Stimulated activated CD8-positive, alpha-beta memory T cell treated with anti-CD3 and anti-CD28 coated beads, Interleukin-12 subunit alpha, Interleukin-12 subunit beta, amount 100 ng/mL, for 4 hours (primary cell): ENCODE measurements at places on chromosomes 3 and 15.

GRCh38 chr3:11739706-11740105, 96.0 kb upstream of the VGLL4 start:
- DNase-seq, result no peak

GRCh38 chr3:18424213-18424728, 868 bp downstream of the SATB1 start:
- DNase-seq, result no peak

DNA sequence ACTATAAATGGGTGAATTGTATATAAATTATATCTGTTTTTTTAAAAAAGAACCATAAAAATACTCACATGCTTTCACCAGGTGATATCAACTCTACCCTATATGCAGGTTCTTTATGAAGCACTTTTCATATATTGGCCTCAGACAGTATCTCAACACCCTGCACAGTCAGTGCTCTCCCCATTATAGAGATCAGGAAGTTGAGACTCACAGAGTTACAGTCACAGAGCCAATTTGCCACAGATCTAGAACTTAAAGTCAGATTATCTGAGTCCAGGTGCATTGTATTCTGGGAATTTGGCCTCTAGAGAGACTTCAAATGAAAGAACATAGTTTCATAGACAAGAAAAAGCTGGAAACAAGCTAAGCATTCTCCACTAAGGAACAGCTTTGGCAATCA, 38.1 kb downstream of the DAPK2 start:
- no peak for DNase-seq

DNA sequence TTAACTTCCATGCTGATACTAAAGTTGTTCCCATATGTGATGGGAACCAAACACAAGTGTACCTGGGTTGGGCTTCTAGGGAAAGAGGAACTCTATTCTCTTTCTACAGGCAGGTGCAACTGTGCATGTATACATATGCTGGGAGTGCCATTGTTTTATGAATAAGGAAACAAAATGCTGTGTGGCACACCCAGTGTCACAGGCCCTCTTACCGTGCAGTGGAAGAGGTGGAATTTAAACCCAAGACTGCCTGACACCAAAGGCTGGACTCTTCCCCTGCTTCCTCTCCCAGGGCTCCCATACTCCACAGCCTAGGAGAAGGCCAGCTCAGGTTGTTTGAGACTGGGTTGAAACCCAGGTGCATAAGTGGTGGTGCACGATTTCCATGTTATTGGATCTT, 1.9 kb upstream of the FETUB start:
- no peak for DNase-seq

GRCh38 chr3:44132061-44132460, 109.6 kb upstream of the TOPAZ1 start:
- no peak for DNase-seq

- DNase-seq, result no peak
Observed at GRCh38 chr15:95247071-95247984, 1016.0 kb downstream of the MCTP2 start.

- no peak for DNase-seq
Observed at GRCh38 chr3:42101048-42101447, 9.9 kb downstream of the TRAK1 start.

DNA sequence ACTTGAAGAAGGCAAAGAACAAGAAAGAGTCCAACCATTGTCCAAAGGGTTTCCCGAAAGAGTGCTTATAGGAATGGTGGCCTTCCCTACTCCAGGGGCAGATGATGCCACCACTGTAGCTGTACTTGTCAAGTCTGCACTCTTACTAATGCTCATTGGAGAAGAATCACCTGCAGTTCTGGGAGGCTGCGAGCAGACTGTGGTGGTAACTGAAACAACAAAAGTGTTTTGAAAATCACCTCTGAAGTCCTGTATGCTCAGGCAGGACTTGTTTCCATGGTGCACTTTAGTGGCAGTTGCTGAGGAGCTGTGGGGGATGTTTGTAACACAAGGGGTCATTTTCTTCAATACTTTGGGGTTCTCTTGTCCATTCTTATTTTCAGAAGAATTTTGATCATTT, 36.0 kb downstream of the USF3 start:
- DNase-seq, result no peak

- DNase-seq, result peak; percentile 68
Observed at GRCh38 chr15:30991255-30992235, at the start of gene MTMR10. TSS of gene MTMR10 (minus strand) at chr15:30991628. CDS start at chr15:30991506, 122 bp downstream.

DNA sequence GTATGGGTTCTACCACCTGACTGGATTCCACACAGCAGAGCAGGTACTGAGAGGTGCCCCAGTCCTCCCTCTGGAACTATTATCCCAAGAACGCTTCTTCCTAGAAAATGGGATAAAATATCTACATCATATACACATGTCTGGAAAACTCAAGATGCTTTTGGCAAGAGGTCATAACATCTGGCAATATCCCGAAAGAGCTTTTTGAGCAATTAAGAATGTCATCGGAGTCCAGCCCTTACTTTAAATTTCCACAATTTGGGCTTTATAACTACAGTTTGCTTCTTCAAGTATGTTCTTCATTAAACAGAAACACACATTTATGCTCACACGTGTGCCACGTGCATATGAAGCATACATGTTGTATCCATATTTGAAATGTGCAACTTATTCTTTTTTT, 365.9 kb upstream of the THBS1 start:
- DNase-seq, result no peak

DNA sequence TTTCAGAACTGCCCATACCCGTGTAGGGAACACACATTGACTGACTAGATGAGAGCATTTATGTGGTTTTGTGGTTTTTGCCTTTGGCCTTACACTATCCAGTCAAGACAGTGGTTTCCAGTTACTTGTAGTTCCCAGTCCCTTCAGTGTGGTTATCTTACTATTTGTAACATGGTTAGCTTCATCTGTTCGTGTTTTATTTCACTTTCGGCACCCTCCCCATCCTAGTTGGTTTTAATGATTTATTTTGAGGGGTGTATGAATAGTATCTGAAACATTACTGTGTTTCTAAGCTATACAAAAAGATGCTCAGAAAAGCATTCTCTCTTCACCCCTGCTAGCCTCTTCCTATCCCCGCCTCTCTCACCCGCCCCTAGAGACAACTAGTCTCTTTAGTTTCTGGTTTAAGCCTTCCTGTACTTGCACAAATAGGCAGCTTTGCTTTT, 14.1 kb downstream of the LYSMD4 start:
- no peak for DNase-seq

DNA sequence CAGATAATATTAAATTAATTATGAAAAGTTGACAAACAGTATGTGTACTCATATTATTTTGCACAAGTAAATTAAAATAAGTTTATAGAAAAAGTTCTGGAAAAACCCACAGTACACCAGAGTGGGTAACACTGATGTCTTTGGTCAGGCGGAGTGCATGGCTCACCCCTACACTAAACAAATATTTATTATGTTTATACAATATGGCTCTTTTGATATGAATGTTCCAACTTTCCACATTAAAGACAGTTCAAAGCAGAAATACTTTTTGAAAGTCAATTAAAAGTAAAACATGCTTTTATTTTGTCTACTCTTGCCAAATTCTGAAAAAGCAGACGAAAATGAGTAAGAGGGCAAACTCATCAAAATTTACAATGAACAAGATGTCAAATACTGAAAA, 56.2 kb upstream of the DCBLD2 start:
- DNase-seq, result no peak

DNA sequence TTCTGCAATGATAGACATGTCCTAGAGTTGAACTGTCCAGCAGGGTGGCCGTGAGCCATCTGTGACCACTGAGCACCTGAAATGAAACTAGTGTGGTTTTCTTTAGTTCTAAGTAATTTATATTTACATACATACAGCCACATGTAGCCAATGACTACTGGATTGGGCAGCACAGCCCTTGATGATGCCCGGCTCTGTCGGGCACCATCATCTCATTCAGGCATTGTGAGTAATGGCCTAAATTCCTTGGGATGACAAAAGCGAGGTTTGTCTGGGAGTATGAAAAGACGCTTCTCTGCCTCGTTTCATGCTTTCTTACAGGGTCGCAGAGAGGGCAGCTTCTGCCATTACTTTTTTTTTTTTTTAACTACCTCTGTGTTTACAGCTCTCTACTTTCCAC, 251.9 kb upstream of the HES1 start:
- DNase-seq, result no peak
